ENCODE measurements at places on chromosomes 4 and X.

- no peak for DNase-seq
These were observed 345.3 kb upstream of the BMP3 start for GRCh38 chr4:80685214-80685613.

- no peak for DNase-seq
These were observed 339.7 kb downstream of the PCDH19 start for GRCh38 chrX:100070334-100070849.

- DNase-seq: no peak
These were observed 91.5 kb upstream of the UNC5C start for GRCh38 chr4:95640311-95640710.

- no peak for DNase-seq
These were observed 1.2 kb downstream of the PRPS1 start for GRCh38 chrX:107629540-107629909.

DNA sequence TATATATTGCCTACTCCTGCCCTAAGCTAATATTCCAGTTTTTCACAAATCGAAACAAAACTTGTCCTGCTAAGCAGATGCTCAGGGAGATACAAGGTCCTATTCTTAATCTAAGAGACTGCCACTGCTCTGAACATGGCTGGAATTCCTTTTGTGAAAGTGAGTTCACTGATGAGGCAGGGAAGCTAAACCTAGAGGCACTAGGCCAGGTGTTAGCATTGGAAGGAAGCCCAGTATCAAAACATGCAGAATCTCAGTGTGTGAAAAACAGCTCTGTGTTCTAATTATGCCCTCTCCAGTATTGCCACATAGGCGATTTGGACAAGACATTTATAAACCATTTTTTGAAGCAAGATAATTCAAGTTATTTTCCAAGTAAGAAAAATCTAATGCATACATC, 47.6 kb downstream of the ABCG2 start:
- DNase-seq: no peak

- DNase-seq: no peak
These were observed 513.0 kb downstream of the FSTL5 start for GRCh38 chr4:161650812-161651211.

GRCh38 chrX:15214588-15214987, 55.3 kb downstream of the ASB9 start:
- no peak for DNase-seq

DNA sequence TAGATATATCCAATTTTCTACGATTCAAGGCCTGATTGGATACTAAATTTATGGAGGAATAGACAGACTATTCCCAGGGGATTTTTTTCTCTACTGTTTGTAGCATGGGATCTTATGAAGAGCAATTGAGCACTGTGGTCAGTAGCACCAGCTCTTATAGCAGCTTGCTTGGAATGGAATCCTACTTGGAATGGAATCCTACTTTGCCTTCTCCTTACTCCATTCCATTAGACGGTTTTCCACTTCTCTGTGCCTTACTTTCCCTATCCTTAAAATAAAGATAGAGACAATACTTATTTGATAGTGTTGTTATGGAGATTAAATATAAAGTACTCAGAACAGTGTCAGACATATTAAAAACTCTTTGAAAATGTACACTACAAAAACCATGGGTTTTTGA, 133.5 kb downstream of the BTC start:
- no peak for DNase-seq
